Ascending aorta (tissue), 2 donors: ENCODE measurements at places on chromosomes 6 and 20. TPM values are rescaled to one million over a fixed set of nuclear protein-coding genes. Genes with fewer than 3 reads are reported as not detected.

The SRXN1 gene
- total RNA-seq, result 28.8 TPM

The KATNA1 gene
- total RNA-seq, result 0.64 TPM

The UST gene
- 27.0 TPM for total RNA-seq

The PDYN gene
- total RNA-seq, result not detected

The HLA-DMB gene
- 26.8 TPM for total RNA-seq

The CLPSL1 gene
- not detected for total RNA-seq
